ENCODE measurements at places on chromosomes 12 and 14. TPM values are rescaled to one million over a fixed set of nuclear protein-coding genes. Genes with fewer than 3 reads are reported as not detected.
A peak's percentile ranks its signal among the peaks of the same experiment; 100 is the strongest.

DNA sequence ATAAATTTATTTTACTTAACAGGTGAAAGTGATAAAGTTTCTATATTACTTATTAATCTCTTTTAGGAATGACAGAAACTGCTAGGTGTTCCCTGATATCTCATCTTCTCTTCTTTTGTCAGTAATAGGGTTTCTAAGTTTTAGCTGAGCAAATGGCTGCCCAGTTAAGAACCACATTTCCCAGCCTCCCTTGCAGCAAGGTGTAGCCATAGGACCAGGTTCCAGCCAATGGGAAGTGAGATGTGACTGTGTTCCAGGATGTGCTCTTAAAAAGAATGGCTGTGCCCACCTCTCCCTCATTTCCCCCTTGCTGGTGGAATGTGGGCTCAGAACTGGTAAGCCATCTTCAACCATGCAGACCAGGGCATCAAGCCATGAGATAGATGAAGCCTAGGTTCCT, 165.6 kb downstream of the HELB start:
- DNase-seq: peak; percentile 17

The GPD1 gene
- polyA plus RNA-seq: 0.45 TPM

DNA sequence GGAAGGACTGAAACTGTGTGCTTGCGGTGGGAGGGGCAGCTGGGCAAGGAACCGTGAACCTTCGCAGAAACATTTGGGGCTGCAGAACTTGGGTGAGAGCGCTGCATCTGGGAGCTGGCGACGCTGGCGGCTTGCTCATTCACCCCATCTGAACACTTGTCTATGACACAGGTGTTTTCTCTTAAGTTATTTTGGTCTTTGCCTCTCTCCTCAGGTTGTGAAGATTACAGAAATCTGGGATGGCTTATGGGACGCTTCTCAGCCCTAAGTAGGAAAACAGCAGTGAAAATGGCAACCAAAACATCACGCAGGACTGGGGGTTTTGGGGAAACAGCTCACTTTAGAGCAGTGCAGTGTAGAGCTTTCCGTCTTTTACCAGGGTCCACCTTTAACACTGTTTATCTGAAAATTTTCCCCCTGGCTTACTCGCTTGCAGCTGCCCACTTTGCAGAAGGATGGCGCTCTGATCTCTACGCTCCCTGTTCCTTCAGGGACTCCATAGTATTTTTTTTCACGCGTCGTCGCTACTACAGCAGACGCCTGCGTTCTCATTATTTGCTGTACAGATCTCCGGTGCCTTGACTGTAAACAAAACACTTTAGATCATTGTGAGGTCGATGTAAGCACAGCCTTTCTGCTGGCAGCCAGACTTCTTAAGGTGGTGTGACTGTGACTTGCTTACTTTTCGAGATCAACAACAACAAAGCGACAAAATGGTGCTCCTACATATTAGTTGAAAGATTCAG, 2.7 kb upstream of the CDKN1B start:
- DNase-seq: no peak

GRCh38 chr12:5807090-5807414, 138.0 kb downstream of the ANO2 start:
- no peak for DNase-seq

GRCh38 chr12:14957551-14958168, 3.7 kb downstream of the ARHGDIB start:
- DNase-seq: no peak

DNA sequence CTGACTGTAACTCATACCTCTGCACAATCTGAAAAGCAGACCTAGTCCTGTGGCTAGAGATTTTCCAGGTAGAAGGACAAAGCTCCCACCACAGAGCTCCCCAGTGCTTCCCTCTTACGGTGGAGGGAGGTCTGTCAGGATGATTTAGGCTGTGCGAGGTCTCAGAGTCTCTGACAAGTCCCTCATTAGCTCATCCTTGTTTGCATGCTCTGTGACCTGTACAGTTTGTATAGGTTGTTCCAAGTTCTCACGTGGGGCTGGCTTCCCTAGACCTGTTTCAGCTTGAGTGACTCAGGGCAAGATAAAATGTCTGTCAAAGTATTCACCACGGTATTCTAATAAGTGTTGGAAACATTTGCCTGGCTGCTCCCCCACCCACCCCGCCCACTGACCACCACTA, 34.8 kb downstream of the ASCL1 start:
- DNase-seq: no peak

GRCh38 chr12:29211696-29212095, 62.6 kb downstream of the FAR2 start:
- DNase-seq: no peak

The MDP1 gene
- 15.3 TPM for polyA plus RNA-seq

The WNT1 gene
- not detected for polyA plus RNA-seq

The IAPP gene
- not detected for polyA plus RNA-seq

DNA sequence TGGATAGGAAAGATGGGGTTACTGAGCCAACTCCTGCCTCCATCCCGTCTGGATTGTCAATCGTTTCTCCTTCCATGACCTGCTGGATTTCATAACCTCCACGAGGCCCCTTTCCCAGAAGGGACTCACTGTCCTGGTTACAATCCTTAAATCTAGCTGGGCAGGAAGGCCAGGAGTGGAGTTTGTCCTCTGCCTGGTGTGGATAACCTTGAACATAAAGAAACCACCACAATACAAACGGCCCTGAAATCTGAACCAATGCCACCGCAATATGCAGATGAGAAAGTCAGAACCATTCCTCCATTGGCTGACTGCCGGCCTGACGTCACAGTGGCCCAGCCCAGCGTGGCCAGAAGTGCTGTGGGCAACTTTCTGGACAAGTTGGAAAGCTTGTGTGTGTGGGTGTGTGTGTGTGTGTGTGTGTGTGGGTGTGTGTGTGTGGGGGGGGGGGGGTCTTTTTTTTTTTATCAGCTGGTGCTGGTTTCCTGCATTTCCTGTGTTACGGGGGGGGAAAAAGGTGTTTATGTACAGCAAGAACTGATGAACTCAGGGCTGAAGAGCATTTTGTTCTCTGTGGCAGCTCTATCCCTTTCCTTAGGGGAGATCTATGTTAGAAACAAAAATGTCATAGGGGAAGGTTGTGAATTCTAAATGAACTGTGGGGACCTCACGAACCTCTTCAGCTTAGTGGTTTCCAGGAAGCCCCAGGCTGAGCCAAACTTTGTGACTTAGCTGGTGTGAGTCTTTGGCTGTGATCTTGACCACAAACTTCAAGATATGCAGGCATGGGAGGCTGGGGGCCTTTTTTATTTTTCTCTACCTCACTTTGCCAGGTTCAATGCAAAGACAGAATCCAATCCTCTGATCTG, 81.6 kb upstream of the MED13L start:
- DNase-seq: peak; percentile 89

DNA sequence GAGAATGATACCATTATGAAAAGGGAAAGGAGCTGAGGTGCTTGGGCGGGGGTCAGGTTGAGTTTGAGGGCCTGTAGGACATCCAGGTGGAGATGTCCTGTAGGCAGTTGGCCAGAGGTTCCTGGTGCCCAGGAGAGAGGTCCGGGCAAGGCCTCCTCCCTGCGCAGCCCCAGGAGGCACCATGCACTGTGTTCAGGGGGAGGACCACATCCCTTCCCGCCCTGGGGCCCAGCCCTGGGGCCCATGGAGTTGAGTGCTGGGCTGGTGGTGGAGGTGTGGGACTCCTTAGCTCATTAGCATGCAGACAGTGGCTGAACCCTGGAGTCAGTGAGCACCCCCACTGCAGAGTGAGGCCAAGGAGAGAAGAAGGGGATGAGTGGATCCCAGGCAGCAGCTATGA, 5.7 kb upstream of the FAIM2 start:
- DNase-seq: no peak

DNA sequence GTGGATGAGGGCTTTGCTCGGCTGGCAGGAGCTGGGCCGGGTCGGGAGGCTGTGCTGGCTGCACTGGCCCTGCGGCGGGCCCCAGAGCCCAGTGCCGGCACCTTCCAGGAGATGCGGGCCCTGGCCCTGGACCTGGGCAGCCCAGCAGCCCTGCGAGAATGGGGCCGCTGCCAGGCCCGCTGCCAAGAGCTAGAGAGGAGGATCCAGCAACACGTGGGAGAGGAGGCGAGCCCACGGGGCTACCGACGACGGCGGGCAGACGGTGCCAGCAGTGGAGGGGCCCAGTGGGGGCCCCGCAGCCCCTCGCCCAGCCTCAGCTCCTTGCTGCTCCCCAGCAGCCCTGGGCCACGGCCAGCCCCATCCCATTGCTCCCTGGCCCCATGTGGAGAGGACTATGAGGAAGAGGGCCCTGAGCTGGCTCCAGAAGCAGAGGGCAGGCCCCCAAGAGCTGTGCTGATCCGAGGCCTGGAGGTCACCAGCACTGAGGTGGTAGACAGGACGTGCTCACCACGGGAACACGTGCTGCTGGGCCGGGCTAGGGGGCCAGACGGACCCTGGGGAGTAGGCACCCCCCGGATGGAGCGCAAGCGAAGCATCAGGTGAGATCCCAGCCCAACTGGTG, 11.5 kb downstream of the ARHGEF40 start:
- no peak for DNase-seq

Measured in K562 (cell line).